HuH-7 (cell line): ENCODE measurements at places on chromosomes 7 and 10.

- DNase-seq: no peak
Observed at GRCh38 chr10:70512149-70512639, 33.6 kb downstream of the PALD1 start.

GRCh38 chr10:774661-775244 is 85.3 kb upstream of the DIP2C start:
- no peak for DNase-seq

DNA sequence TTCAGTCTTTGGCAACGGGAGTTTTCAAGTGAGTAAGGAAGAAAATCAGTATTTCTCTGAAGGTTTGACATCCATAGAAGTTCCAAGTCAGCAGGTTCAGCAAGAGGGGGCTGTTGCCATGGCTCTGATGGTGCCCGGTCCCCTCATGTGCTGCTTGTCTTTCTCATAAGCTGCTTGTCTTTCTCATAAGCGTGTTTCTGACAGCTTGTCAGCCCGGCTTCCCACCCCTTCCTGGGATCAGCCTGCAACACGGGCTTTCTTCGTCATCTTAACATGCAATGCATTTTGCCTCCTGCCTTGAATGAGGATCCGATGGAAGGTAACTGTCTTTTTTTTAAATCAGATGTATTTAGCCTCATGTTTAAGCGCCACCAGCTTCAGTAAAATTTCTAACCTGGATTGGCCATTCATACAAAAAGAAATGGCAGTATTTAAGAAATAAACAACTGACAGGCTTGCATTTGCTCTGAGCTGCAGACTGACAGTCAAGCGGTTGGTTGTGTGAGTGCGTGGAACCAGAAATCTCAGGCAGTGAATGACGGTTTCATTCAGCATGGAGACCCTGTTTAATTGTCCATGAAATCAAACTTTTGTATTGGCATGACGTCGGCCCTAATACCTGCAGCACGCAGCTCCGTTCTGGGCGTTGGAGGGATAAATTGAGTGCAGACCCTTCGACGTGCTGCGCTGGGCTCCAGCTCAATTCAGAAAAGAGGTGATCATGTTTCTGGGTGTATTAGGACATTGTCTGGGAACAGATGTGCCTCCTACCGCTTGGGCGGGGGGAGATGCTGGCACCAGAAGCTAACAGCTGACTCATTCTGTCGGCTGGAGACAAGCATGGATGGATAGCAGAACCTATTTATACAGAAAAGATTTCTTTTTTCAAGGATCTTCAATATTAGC is 454.7 kb upstream of the FOXK1 start:
- no peak for DNase-seq

- no peak for DNase-seq
Observed at GRCh38 chr7:135795846-135796570, 47.4 kb upstream of the FAM180A start.

DNA sequence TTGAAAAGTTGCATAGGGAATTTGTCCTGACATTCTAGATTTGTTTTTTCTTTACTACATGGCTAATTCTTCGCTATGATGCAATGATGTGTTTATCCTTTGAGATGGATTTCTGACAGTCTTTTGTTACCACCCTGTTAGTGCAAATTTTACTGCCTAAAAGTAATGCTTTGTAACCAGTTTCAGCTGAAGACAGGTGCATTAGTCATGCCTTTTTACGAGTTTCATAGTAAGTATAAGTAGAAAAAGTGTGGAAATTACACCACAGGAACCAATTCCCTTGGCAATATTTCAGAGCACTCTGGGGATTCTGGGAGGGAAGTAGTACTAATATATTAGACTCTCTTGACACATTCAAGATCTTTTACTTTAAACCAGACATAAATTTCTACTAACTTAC is 257.8 kb upstream of the DKK1 start:
- no peak for DNase-seq

DNA sequence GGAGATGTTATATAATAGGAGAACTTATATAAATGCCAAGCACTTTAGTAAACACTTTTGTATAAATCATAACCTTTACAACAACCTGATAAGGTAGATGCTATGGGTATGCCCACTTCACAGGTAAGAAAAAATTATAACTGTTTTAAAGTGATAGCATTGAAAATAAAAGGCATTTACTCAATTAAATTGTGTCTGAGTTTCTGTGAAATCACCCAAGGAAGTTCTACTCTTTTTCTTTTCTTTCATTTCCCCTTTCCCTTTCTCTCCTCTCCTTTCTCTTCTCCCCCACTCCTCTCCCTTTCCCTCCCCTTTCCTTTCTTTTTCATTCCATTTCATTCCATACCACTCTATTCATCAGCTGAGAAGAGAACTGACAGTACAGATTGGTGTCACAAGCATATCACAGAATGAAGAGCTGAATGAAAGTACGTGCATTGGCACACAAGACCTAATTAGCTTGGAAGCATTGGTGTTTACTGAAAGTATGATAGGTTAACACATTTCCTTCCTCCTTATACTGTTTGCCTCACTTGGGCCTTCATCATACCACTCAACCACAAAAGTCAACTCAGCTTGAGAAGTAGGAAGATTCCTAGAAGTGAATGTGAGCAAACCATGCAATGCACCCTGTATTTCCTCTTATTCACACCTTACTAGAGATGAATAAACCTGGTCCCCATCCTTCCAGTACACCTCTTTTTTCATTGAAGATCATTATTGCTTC is 117.9 kb upstream of the AGR3 start:
- no peak for DNase-seq

- DNase-seq: no peak
Observed at GRCh38 chr10:119283818-119284217, 76.4 kb downstream of the GRK5 start.

GRCh38 chr10:12549297-12549696 is 199.9 kb downstream of the CAMK1D start:
- DNase-seq: no peak

DNA sequence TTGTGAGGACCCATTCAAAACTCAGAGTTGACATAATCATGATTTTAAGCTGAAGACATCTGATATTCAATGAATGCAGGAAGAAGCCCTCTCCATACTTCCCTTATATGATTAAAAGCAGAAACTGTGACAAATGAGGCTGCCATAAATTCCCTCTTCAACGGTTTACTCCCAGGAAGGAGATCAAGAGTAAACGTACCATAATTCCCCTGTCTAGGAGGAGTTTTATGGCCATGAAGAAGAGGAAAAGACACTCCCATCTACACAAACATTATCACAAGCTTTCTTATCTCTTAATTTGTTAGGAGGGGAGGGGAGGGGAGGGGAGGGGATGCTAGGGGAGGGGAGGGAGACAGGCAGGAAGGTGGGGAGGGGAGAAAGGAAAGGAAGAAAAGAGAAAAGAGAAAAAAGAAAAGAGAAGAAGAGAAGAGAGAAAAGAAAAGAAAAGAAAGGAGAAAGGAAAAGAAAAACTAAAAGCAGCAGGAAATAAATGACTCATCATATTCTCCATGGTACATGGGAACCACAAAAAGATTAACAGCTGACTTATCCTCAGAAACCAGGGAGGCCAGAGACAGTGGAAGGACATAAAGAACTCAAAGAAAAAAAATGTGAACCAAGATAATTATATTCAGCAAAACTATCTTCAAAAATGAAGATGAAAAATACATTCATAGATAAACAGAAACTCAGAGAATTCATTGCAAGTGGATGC is 121.6 kb downstream of the ALOX5 start:
- DNase-seq: no peak

- DNase-seq: no peak
Observed at GRCh38 chr7:32283546-32283945, 206.6 kb downstream of the LSM5 start.

- DNase-seq: no peak
Observed at GRCh38 chr10:15141136-15142054, 27.1 kb downstream of the NMT2 start.
